ENCODE measurements at places on chromosomes 3 and 15. TPM values are rescaled to one million over a fixed set of nuclear protein-coding genes. Genes with fewer than 3 reads are reported as not detected.
A peak's percentile ranks its signal among the peaks of the same experiment; 100 is the strongest.

- no peak for DNase-seq
- H3K27ac ChIP-seq: no peak overlapping the region
- H3K27me3 ChIP-seq: no peaks in the 10 kb centered on the region
- H3K4me3 ChIP-seq: no peak overlapping the region
Measured at GRCh38 chr3:74850381-74850780, 235.9 kb upstream of the CNTN3 start.

Gene NPHP3
- total RNA-seq: 25.6 TPM

DNA sequence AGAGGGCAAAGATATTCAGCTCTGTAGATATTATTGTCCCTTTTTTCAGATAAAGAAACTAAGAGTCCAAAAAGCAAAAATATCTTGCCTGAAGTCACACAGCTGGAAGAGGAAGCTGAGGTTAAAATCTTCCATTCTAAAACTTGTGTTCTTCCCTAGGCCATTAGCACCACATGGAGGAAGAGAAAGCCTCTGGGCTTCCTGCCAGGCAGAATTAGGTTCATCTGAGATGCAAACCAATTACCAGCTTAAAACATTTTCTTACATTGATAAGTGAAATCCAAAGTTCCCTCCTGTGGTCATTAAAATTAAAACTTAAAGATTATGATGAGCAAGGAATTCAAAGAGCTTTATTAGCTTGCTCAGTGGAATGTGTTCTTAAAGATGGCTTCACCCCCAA lies 235.3 kb upstream of the SETMAR start:
- no peaks in the 10 kb centered on the region for H3K27me3 ChIP-seq
- DNase-seq: no peak
- no peaks in the 10 kb centered on the region for H3K36me3 ChIP-seq
- H3K4me3 ChIP-seq: no peak overlapping the region

GRCh38 chr3:171747223-171747920 lies 62.9 kb downstream of the PLD1 start:
- no peaks in the 10 kb centered on the region for H3K36me3 ChIP-seq
- no peak for DNase-seq
- H3K27ac ChIP-seq: peak overlapping the region; percentile 12
- peaks cover 17% of the 10 kb centered on the region for H3K4me1 ChIP-seq
- no peaks in the 10 kb centered on the region for H3K27me3 ChIP-seq

DNA sequence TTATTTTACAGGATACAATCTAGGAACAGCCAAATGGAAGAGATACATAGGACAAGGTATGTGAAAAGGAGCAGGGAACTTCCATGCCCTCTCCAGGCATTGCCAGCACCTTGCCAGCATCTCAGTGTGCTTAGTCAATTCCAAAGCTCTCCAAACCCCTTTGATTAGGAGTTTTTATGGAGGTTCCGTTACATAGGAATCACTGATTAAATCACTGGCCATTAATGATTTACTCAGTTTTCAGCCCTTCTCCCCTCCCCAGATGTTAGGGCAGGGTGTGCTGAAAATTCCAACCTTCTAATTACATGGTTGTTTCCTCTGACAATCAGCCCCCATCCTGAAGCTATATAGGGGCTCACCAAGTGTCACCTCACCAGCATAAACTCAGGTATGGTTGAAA lies 11.5 kb downstream of the MYLK start:
- no peaks in the 10 kb centered on the region for H3K4me1 ChIP-seq
- no peaks in the 10 kb centered on the region for H3K36me3 ChIP-seq
- no peak overlapping the region for H3K4me3 ChIP-seq
- H3K27me3 ChIP-seq: no peaks in the 10 kb centered on the region

GRCh38 chr3:186401556-186401955 lies 39.5 kb upstream of the DGKG start:
- no peak overlapping the region for H3K27ac ChIP-seq
- H3K4me3 ChIP-seq: no peak overlapping the region
- H3K4me1 ChIP-seq: no peaks in the 10 kb centered on the region
- H3K36me3 ChIP-seq: no peaks in the 10 kb centered on the region
- H3K27me3 ChIP-seq: no peaks in the 10 kb centered on the region

Gene ELL3
- total RNA-seq: 7.7 TPM

Gene CLDN11
- 21.9 TPM for total RNA-seq

DNA sequence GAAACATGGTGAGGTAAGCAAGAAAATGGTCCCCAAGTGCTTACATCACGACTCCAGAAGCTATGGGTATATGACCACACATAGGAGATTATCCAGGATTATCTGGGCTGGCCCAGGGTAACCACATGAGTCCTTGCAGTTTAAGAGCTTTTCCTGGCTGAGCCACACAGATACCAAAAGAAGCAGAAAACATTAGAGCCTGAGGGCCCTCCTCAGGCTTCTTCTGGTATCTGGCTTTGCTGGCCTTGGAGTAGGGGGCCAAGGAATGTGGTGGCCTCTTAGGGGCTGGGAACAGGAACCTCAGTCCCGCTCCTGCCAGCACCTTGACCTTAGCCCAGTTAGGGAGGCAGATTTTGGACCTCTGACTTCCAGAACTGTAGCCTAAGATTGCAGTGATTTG lies 259.1 kb downstream of the KCNMB2 start:
- no peaks in the 10 kb centered on the region for H3K4me1 ChIP-seq
- H3K36me3 ChIP-seq: no peaks in the 10 kb centered on the region
- DNase-seq: no peak
- no peaks in the 10 kb centered on the region for H3K27me3 ChIP-seq
- no peak overlapping the region for H3K4me3 ChIP-seq

DNA sequence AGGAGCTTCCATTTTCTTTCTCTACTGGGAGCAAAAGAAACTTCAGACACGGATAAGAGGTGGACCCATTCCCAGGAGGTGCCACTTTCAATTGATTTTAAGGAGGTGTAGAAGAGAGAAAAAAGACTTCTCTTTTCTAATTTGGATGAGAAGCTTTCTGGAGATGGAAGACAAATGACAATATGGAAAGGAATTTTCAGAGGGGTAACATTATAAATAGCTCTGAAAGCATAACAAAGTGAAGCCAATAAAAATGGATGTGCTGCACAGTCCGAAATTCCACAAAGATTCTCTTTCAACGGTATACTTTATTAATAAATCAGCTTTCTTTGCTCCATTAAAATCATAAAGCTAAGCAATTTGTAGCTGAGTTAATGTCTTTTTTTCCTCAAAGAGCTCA lies 607.2 kb upstream of the MDFIC2 start:
- no peak for DNase-seq
- H3K4me1 ChIP-seq: no peaks in the 10 kb centered on the region
- H3K27ac ChIP-seq: no peak overlapping the region
- no peaks in the 10 kb centered on the region for H3K27me3 ChIP-seq
- H3K4me3 ChIP-seq: no peak overlapping the region

Gene GCSAM
- total RNA-seq: not detected

GRCh38 chr15:70151462-70151861 lies 53.7 kb upstream of the TLE3 start:
- DNase-seq: no peak
- no peaks in the 10 kb centered on the region for H3K36me3 ChIP-seq
- no peak overlapping the region for H3K4me3 ChIP-seq
- H3K27ac ChIP-seq: no peak overlapping the region
- H3K27me3 ChIP-seq: peaks cover 3% of the 10 kb centered on the region

- H3K4me1 ChIP-seq: no peaks in the 10 kb centered on the region
- peaks cover 34% of the 10 kb centered on the region for H3K27me3 ChIP-seq
- no peak overlapping the region for H3K4me3 ChIP-seq
- peak; percentile 76 for DNase-seq
- no peak overlapping the region for H3K27ac ChIP-seq
Measured at GRCh38 chr15:60326824-60327654, 70.7 kb downstream of the ANXA2 start.

- no peak overlapping the region for H3K27ac ChIP-seq
- DNase-seq: no peak
- no peak overlapping the region for H3K4me3 ChIP-seq
Measured at GRCh38 chr3:152272771-152273242, 4.1 kb downstream of the MBNL1 start.

GRCh38 chr3:149934524-149934923 lies 36.2 kb downstream of the PFN2 start:
- no peak overlapping the region for H3K4me3 ChIP-seq
- no peaks in the 10 kb centered on the region for H3K27me3 ChIP-seq
- H3K27ac ChIP-seq: no peak overlapping the region
- DNase-seq: peak; percentile 13
- no peaks in the 10 kb centered on the region for H3K4me1 ChIP-seq
- H3K36me3 ChIP-seq: no peaks in the 10 kb centered on the region

- no peak overlapping the region for H3K4me3 ChIP-seq
- no peaks in the 10 kb centered on the region for H3K27me3 ChIP-seq
- no peak for DNase-seq
- H3K27ac ChIP-seq: no peak overlapping the region
- H3K36me3 ChIP-seq: no peaks in the 10 kb centered on the region
Measured at GRCh38 chr3:193771653-193772421, 178.8 kb downstream of the OPA1 start.

DNA sequence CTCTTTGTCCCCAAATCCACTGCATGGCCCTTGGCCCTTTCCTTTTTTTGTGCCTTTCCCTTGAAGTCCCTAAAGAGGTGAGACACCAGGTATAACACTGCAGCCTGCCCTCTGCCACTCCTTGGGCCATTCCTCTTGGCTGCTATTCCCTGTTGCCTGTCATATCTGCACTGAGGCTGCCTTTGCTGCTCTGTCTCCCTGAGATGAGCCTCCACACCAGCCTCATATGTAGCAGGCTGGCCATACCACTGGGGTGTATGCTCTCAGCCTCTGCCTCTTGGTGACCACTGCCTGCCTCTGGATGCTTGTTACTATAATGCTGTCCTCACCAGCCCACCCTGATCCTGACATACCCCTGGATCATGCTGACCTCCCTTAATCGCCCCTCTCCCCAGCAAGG lies 252.0 kb downstream of the CLSTN2 start:
- H3K4me1 ChIP-seq: peaks cover 7% of the 10 kb centered on the region
- H3K27me3 ChIP-seq: no peaks in the 10 kb centered on the region
- H3K27ac ChIP-seq: no peak overlapping the region
- no peak overlapping the region for H3K4me3 ChIP-seq
- DNase-seq: no peak

Gene LNP1
- 4.3 TPM for total RNA-seq

Gene CYP19A1
- 38.1 TPM for total RNA-seq

GRCh38 chr3:172218350-172219323 lies 179.3 kb downstream of the FNDC3B start:
- no peaks in the 10 kb centered on the region for H3K36me3 ChIP-seq
- no peak overlapping the region for H3K4me3 ChIP-seq
- H3K4me1 ChIP-seq: peaks cover 8% of the 10 kb centered on the region
- H3K27ac ChIP-seq: no peak overlapping the region
- no peaks in the 10 kb centered on the region for H3K27me3 ChIP-seq

GRCh38 chr3:182738583-182739411 lies 54.5 kb upstream of the ATP11B start:
- DNase-seq: peak; percentile 34
- H3K27ac ChIP-seq: peak overlapping the region; percentile 56
- H3K4me1 ChIP-seq: peaks cover 12% of the 10 kb centered on the region
- no peaks in the 10 kb centered on the region for H3K36me3 ChIP-seq

DNA sequence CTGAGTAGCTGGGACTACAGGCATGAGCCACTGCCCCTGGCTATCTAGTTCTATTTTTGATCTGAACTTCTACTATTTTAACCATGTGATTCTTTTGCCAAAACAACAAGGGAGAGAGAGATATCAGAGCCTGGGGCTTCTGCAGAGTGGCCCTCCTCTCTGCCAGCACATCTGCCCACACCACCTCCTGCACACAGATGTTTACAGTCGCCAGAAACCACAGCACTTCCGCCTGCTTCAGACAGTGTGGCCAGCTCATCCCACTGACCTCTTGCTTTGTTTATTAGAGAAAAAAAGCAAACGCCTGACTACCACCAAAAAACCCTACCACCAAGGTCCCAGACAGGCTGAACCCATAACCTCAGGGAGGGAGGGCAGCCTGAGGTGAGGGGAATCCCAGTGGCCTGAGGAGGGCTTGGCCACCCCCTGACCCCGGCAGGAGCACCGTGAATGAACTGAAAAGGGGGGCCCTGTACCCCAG lies 85.9 kb upstream of the ABHD2 start:
- H3K36me3 ChIP-seq: no peaks in the 10 kb centered on the region
- no peak overlapping the region for H3K27ac ChIP-seq
- no peak for DNase-seq
- H3K4me3 ChIP-seq: no peak overlapping the region
- peaks cover 5% of the 10 kb centered on the region for H3K4me1 ChIP-seq

GRCh38 chr3:47581835-47582234 lies 3.2 kb upstream of the CSPG5 start:
- no peak for DNase-seq
- H3K27ac ChIP-seq: no peak overlapping the region
- peaks cover 5% of the 10 kb centered on the region for H3K4me1 ChIP-seq
- peaks cover 26% of the 10 kb centered on the region for H3K27me3 ChIP-seq

DNA sequence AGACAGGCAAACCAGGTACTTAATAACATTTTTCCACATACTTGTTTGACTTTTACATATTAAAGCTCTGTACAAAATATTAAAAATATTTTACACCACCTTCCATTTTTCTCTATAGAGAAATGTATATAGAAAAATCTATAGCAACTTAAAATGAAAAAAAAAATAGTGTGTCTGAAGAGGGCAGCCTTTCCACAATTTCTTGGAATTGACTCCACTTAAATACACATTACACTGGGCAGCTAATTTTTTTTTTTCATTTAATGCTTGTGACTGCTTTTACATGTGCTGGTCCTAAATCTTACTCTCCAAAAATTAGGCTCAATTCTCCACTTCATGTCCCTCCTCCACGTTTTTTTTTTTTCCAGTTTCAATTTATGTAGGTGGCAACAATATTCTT lies 427.0 kb upstream of the RBMS3 start:
- no peaks in the 10 kb centered on the region for H3K4me1 ChIP-seq
- no peak overlapping the region for H3K27ac ChIP-seq
- H3K4me3 ChIP-seq: no peak overlapping the region

- H3K4me3 ChIP-seq: no peak overlapping the region
- H3K27me3 ChIP-seq: no peaks in the 10 kb centered on the region
- peak; percentile 80 for DNase-seq
- H3K27ac ChIP-seq: no peak overlapping the region
Measured at GRCh38 chr3:123489400-123490004, 40.6 kb upstream of the ADCY5 start.

Gene ISLR2
- total RNA-seq: 1.7 TPM

- no peak overlapping the region for H3K4me3 ChIP-seq
- H3K36me3 ChIP-seq: peaks cover 3% of the 10 kb centered on the region
- no peak overlapping the region for H3K27ac ChIP-seq
- DNase-seq: no peak
- no peaks in the 10 kb centered on the region for H3K27me3 ChIP-seq
Measured at GRCh38 chr3:122767540-122768372, 25.9 kb downstream of the HSPBAP1 start.
